ENCODE measurements at places on chromosomes 11 and 22. TPM values are rescaled to one million over a fixed set of nuclear protein-coding genes. Genes with fewer than 3 reads are reported as not detected.

GRCh38 chr11:3221408-3222002 lies 2.9 kb upstream of the MRGPRG start:
- H3K4me3 ChIP-seq: no peak overlapping the region
- no peak overlapping the region for H3K27ac ChIP-seq
- no peak for DNase-seq
- H3K4me1 ChIP-seq: peaks cover 5% of the 10 kb centered on the region
- no peaks in the 10 kb centered on the region for H3K36me3 ChIP-seq

GRCh38 chr11:86954269-86955110 lies 705 bp downstream of the FZD4 start:
- DNase-seq: no peak
- H3K4me3 ChIP-seq: peak overlapping the region; percentile 66
- peaks cover 20% of the 10 kb centered on the region for H3K4me1 ChIP-seq

- H3K4me3 ChIP-seq: no peak overlapping the region
- H3K36me3 ChIP-seq: no peaks in the 10 kb centered on the region
- no peak for DNase-seq
- no peaks in the 10 kb centered on the region for H3K4me1 ChIP-seq
- H3K27me3 ChIP-seq: no peaks in the 10 kb centered on the region
Measured at GRCh38 chr11:10973416-10973815, 115.6 kb upstream of the ZBED5 start.

DNA sequence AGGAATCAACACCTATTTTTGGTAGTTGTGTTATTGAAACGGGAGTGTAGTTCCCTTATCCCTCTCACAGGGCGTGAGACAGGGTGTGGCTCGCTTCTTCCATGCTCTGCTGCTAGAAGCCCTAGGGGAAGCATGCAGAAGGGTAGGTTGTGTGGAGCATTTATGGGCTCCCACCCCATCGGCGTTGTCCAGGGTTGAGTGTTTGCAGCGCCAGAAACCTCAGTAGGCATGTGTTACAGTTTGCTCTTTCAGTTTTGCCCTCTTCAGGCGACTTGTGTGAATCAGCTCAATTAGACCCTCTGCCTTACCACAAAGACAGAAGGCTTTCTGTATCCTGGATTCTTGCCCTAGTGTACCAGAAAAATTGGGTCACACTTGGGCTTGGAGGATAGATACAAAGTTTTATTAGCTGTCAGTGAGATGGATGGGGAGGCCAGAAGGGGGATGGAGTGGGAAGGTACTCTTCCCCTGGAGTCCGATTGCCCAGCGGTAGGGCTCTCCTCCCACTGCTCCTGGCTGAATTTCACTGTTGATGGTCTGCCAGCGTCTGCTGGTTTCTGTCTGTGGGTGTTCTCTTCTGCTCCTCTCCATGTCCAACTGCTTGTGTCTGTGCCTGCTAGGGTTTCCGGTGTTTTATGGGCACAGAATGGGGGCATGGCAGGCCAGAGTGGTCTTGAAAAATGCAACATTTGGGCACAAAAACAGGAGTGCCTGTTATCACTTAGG lies 358.3 kb upstream of the CTSC start:
- no peaks in the 10 kb centered on the region for H3K36me3 ChIP-seq
- no peak for DNase-seq
- no peak overlapping the region for H3K27ac ChIP-seq
- no peak overlapping the region for H3K4me3 ChIP-seq

- DNase-seq: no peak
- H3K36me3 ChIP-seq: no peaks in the 10 kb centered on the region
- no peak overlapping the region for H3K4me3 ChIP-seq
- H3K4me1 ChIP-seq: peaks cover 9% of the 10 kb centered on the region
- no peak overlapping the region for H3K27ac ChIP-seq
Measured at GRCh38 chr11:35927104-35927503, 16.8 kb upstream of the LDLRAD3 start.

GRCh38 chr11:66126808-66127555 lies 56.9 kb downstream of the PACS1 start:
- no peaks in the 10 kb centered on the region for H3K27me3 ChIP-seq
- H3K27ac ChIP-seq: peak overlapping the region; percentile 76
- H3K36me3 ChIP-seq: no peaks in the 10 kb centered on the region
- peak overlapping the region; percentile 5 for H3K4me3 ChIP-seq
- peaks cover 27% of the 10 kb centered on the region for H3K4me1 ChIP-seq
- DNase-seq: no peak

Gene FGF19
- 0.23 TPM for total RNA-seq

Gene DNAJB7
- not detected for total RNA-seq

Gene DGAT2
- 2.1 TPM for total RNA-seq

Gene EHF
- total RNA-seq: 99.5 TPM

Gene PRPF19
- 10.5 TPM for total RNA-seq

Gene MYO7A
- 6.5 TPM for total RNA-seq
